ENCODE measurements at places on chromosomes 16 and 17.

GRCh38 chr16:11423315-11424117 lies 78.3 kb downstream of the RMI2 start:
- DNase-seq: no peak

DNA sequence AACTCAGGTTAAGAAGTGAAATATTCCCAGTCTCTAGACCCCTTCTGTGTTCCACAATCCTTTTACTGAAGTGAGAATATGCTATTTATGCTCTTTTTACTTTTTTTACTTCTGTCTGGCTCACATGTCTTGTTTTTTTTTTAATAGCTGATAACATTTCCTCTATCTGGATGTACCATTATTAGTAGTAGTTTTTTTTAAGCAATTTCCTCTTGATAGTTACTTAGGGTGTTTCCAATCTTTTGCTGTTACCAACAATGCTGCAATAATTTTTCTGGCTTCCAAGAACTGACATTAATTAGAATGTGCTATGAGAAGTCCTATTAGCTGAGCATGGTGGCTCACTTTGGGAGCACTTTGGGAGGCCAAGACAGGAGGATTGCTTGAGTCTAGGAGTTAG lies 32.0 kb downstream of the KSR1 start:
- DNase-seq: no peak

DNA sequence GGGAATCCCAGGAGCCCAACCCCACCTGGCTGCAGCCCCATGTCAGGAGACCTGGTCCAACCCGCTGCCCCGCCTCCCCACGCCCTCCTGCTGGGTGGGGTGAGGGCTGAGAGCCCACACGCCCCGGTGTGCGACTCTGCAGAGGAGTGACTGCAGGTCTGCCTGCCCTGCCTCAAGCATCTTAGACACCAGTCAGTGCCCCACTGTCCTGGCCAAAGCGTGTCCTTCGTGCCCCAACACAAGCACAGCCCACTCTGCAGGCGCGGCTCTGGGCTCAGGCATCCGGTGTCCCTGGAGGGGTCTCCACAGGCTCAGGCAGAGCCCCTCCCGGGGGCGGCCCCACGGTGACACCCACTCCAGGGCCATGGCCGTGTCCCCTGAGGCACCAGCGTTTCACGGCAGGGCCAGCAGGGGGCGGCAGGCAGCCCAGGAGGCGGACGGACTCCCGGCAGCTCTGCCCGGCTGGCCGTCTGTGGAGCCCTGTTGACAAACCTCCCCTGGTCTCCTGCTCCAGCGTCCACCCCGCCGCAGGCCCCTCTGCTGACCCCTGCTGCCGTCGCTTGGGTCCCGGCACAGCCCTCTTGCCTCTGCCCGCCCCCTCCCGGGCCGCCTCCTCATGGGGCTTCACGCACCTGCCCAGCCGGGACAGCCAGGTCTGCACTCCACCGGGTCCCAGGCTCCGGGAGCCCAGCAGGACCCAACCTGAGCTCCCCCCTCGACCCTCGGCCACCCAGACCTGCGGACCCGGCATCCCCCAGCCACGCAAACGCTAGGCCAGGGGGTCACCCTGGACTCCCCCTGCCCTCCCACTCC lies 8.6 kb upstream of the UBE2I start:
- peak; percentile 43 for DNase-seq

GRCh38 chr17:50638966-50639713 lies 4.5 kb downstream of the ABCC3 start:
- no peak for DNase-seq

GRCh38 chr16:67202956-67203493 lies 4.1 kb downstream of the ELMO3 start:
- no peak for DNase-seq

DNA sequence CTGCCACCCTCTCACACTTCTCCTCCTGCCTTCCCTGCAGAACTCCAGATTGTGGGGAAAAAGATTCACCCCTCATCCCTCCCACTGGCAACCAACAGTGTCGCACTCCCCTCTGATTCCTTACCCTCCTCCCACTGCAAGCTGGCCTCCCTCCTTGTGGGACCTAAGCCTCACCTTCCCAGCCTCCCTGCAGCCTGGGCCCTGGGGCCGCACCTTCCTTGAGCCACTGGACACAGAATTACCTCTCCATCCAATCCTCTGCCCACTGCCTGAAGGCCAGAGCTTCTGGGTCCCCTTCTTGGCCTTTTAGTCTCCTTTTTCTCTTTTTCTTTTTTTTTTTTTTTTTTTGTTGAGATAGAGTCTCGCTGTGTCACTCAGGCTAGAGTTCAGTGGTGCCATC lies 33.9 kb downstream of the NGFR start:
- no peak for DNase-seq

GRCh38 chr16:7584561-7584960 lies 251.9 kb downstream of the RBFOX1 start:
- DNase-seq: no peak

DNA sequence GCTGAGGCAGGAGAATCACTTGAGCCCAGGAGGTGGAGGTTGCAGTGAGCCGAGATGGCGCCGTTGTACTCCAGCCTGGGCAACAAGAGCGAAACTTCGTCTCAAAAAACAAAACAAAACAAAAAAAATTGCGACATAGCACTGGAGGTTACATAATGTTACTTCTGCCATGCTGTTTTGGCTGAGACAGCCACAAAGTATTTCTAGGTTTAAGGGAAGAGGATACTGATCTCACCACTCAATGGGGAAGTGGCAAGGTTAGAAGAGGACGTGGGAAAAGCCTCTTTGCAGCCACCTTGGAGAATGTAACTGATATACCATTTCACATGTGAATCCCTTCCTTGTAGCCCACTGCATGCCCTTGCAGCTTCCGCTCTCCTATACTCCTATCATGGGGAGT lies 131.2 kb upstream of the NLRP1 start:
- DNase-seq: no peak

- DNase-seq: no peak
These were observed 96.6 kb downstream of the ENGASE start for GRCh38 chr17:79171188-79171587.

GRCh38 chr17:54968988-54969332 lies 395 bp downstream of the STXBP4 start:
- no peak for DNase-seq

GRCh38 chr16:2919511-2920255 lies 8.0 kb downstream of the FLYWCH1 start:
- peak; percentile 32 for DNase-seq

DNA sequence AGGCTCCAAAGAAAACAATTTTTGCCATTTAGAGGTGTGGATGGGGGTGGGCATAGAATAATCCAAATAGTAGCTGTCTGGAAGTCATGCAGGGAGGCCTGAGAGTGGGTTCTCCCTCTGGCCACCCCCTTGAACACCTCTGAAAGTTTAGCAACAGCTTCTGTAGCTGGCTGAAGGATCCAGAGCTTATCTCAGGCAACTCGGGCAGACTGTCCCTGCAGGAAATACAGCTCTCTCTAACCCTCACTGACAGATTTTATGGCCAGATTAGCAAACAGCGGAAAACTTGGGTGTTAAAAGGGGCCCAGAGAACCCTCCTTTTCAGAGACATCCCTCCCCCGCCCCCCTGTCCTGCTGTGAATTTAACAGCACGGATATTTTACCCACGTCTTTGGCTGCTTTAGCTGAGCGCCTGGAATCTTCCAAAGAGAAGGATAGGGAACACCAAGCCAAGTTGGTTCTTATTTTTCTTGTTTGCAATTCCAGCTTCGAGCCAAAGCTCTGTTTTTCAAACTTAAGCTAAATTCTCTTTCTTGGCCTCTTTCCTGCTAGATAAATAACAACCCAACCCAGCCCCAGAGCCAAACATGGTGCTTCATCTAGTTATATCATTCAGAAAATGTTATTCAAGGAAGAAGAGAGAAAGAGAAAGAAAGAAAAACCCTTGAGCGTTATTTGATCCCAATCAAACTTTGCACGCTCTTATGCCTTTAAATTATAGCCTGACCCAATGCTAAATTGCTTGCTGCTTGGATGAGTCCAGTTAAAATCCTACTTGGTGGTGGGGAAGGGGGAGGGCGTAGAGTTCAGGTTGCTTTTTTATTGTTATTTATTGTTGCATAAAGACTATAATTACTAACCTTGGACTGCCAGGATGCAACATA lies 2.3 kb upstream of the HOXB2 start:
- no peak for DNase-seq

- DNase-seq: no peak
These were observed 28.7 kb upstream of the DDX52 start for GRCh38 chr17:37671824-37672547.

GRCh38 chr17:63278728-63279442 lies 167.2 kb downstream of the CYB561 start:
- no peak for DNase-seq

DNA sequence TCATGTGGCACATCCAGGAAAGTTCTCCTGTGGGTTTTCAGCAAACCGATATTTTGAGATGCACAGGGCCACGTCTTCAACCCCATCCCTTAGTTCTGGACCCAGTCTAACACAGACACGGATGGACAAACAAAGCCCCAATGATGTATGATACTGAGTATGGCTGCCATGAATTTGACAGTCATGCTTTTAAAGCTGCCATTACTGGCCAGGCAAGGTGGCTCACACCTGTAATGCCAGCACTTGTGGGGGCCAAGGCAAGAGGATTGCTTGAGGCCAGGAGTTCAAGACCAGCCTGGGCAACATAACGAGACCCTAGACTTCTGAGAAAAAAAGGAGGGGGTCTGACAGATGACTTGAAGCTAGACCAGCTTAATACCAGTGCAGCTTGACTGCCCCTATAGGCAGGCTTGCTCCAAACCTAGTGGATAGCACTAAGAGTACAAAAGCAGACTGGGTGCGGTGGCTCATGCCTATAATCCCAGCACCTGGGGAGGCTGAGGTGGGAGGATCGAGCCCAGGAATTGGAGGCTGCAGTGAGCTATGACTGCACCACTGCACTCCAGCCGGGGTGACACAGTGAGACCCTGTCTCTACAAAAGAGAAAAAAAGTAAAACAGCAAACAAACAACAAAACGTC lies 10.8 kb upstream of the ZNF629 start:
- no peak for DNase-seq

GRCh38 chr17:55454906-55455474 lies 33.4 kb upstream of the MMD start:
- no peak for DNase-seq

- DNase-seq: no peak
These were observed 45.1 kb downstream of the YPEL2 start for GRCh38 chr17:59376506-59376905.

GRCh38 chr16:15652293-15653001 lies 2.4 kb downstream of the NDE1 start:
- DNase-seq: no peak

GRCh38 chr16:88008840-88009239 lies 57.6 kb downstream of the BANP start:
- DNase-seq: no peak

DNA sequence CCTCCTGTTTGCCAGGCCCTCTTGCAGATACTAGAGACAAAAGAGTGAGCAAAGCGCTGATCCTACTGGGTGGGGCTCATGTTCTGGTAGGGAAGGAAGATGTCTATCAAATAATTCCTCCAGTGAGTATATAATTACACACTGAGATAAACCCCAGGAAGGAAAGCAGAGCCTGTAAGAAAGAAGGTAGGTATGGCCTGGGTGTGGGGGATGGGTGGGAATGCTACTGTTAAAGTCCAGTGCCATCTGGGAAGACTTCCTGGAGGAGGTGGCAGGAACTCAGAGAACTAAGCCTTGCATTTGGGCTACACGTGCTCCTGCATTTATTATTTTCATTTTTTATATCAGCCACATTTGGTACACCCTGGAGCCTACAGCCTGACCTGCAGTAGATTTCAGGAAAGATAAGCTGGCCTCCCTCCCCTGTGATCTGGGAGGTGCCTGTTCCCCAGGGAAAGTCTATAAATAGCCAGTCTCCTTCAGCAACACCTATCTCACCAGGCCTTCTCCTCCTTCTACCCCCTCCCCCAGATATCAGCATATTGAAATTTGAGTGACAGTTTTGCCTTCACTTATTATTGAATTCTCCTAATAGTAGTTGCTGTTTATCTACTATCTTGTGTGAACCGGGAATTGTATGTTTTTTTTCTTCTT lies 11.5 kb downstream of the ATP2C2 start:
- DNase-seq: no peak

GRCh38 chr16:70778901-70779309 lies 22.1 kb downstream of the VAC14 start:
- no peak for DNase-seq

DNA sequence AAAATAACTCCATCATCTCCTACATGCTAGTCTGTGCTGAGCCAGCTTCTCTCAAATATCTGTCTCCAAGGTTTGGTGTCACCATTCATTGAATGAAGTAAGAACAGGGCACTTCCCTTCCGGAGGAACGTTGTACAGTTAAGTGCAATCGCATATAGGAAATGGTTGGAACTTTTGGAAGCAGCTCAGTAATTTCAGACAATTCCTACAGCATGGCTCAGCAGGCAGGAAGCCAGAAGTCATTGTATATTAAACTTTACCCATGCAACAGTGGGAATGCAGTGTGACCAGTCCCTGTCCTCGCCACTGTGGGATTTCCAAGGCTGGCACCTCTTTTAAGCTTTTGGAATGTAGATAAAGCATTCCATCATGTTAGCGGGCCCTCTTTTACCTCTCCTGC lies 51.1 kb upstream of the MYH2 start:
- DNase-seq: no peak

Data from stimulated activated CD8-positive, alpha-beta memory T cell treated with anti-CD3 and anti-CD28 coated beads, Interleukin-7, amount 100 ng/mL, for 4 hours (primary cell).